ENCODE measurements at places on chromosomes 12 and 14. TPM values are rescaled to one million over a fixed set of nuclear protein-coding genes. Genes with fewer than 3 reads are reported as not detected.

NXPH4 gene
- 12.1 TPM for total RNA-seq

SMIM41 gene
- total RNA-seq: not detected

OTX2 gene
- 0.33 TPM for total RNA-seq

PROX2 gene
- 0.73 TPM for total RNA-seq

Measured in motor neuron (in vitro differentiated cells).